ENCODE measurements at places on chromosomes 2 and 18.

DNA sequence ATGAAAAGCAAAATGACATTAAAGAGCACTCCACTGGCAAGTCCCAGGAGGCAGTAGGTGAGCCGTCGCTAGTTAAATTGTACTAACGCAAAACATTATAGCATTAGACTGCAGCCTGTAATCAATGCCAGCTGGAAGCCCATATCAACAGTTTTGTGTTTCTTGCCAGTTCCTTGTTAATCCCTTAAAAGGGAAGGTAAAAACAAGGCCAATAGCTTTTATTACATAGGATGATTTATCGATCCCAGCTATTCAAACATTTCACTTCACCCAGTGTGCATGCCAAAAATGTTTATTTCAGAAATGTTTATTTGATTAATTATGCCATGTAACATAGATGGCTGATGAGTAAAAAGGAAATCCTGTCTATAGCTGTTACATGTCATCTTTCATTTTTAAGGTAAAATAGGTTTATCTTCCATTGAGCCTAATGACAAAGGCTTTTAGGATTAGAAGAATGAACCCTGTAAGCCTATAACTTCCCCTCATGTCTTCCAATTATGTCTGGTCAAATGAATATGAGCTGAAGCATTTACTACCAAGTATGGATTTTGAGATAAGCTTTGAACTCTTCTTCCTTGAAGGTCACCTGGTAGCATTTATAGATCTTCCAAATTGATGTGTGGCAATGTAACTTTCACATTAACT, 591.2 kb downstream of the RNF144A start:
- DNase-seq = no peak

DNA sequence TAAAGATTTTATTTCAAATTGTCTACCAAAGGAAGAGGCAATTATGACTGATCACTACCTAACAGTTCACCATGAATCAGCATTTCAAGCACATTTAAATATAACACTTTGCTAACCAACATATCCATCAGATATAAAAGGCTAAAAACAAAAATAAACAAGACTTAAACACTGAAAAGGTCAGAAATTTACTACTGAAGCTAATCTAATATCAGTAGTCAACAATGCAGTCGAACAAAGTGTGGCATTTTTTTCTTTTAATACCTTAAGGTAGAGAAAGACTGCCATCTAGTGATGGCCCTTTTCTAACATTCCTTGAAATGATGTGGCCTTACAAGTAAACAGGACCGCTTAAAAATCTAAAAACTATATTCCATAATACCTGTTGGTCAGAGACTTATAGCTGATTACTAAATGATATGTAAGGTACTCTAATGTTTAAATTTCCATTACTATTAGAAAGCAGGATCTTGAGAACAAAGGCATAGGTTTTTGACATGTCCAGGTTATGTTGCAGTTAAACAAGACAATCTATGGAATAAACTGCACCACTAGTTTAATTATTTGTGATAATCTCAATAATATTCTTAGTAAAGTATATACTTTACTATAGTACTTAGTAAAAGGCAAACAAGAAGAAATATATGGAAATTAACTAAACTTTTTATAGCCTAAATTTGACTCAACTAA, 80.0 kb downstream of the EXOC6B start:
- DNase-seq = peak; percentile 43

DNA sequence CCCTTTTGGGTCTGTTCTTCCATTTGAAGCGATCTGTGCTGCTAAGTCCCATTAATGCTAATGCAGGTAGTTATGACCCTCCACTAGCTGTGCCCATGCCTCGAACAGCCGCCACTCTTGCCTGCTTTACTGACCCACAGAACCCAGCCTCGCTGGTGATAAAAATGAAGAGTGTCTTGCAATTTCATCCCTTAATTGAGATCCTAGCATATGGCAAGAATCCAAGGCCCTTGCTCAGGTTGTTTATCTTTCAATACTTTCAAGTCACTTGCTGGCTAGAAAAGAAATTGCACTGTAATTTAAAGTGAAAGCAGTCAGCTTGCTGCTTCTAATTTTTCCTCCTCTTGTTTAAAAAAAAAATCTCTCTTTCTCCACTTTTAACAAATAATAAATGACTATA, 73.6 kb downstream of the ZNF521 start:
- no peak for DNase-seq

GRCh38 chr2:139918982-139919381, 1138.8 kb upstream of the NXPH2 start:
- DNase-seq = no peak

GRCh38 chr2:191225126-191225525, 20.1 kb upstream of the MYO1B start:
- DNase-seq = no peak

DNA sequence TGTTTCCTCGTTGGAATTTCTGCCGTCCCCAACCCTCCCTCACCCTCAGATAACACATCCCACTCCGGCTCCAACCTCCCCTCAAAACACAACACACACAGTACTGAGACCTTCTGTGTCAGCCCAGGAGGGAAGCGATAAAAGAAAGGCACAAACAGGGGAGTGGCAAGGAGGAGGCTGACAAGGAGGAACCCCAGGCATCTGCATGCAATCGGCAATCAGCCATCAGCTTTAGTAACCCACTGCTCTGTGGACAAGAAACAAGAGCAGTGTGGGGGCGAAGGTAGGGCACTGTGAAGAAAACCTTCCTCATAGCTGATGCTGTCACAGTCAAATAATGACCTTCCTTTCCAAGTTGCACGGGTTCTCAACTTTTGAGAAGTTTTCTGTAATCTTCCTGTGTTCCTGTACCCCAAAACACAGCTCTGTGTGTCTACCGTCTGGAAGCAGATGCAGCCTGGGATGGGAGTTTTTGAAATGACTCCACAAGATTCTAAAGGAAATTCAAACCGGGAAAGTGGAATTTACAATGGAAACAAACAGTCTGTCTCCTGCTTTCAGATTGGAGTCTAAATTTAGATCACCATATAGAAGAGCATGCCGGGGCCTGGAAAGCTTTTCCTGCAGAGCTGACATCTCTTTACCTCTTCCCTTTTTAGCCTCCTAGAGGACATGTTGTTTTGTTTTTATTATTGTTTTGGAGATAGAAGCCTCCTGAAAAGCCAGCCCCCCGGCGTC, 16.4 kb upstream of the LPIN2 start:
- DNase-seq = no peak

- DNase-seq = no peak
Observed at GRCh38 chr2:237411092-237411601, 2.8 kb downstream of the COL6A3 start.

GRCh38 chr2:113105047-113105785, 22.2 kb upstream of the IL1RN start:
- DNase-seq = no peak

DNA sequence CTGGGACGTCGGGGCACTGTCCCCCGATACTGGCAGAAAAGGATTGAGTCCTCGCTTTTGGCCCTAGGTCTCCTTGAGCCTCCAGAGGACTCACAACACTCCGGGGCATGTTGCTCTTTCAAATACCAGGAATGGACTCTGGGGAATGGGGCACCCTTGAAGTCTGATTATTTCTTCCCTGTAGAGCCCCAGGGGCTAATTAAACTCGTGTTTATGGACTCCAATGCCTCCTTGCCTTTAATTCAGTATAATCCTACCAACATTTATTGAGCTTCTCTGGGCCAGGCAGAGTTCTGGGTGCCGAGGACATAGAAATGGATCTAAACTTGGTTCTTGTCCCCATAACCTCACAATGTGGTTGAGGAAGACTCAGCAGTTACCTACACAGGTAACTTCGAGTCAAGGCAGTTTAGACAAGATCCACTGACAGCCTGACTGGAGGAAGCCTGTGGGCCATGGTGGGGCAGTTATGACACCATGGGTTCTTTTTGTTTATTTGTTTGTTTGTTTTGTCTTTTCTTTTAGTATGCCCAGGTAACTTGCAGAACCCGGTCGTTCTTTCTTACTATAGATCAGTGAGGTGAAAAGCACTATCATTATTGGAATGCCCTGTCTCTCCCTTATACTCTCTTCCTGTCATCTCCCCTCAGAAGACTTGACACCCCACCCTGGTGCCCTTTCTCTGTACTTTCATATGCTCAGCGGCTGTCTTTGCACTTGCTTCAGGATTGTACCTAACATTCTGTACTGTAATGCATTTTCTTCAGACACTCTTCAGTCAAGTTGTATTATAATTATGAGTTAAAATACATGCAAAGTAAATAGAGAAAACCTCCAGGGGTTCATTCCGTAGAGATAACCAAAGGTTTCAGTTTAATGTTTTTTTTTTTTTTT, 3.2 kb downstream of the CFLAR start:
- peak; percentile 55 for DNase-seq

DNA sequence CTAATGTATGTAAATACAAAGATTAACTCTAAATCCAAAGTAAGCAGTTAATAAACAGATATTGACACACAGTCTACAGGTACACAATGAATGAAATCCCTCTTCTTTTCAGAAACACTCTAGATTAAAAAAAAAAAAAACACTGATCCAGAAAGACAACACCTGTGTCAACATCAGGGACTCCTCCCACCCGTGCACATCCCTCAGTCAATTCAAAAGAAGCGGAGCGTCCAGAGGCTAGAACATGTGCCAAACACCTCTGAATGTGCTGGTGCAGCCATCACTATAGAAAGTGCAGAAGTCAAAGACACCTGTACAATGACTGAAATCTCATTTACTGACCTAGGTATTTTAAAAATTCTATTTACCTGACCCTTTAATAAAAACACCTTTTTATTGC, 622.6 kb upstream of the ID2 start:
- no peak for DNase-seq

DNA sequence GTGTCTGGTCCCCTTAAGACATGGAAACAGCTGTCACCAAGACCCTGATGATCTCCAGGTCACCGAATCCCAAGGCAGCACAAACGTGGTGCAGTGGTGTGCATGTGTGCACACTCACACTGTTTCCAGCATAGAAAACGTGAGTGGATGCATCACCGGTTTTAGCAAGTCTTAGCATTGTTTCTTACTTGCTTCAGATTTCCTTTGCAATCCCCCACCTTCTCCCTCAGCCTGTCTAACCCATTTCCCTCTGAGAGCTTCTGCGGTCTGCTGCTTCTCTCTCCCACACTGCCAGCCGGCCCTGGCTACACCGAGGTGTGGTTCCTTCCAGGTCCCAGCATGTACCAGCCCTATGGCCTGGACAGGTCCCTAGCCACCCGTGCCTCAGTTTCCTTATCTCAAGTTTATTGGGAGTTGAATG, 343.4 kb upstream of the HS6ST1 start:
- no peak for DNase-seq

DNA sequence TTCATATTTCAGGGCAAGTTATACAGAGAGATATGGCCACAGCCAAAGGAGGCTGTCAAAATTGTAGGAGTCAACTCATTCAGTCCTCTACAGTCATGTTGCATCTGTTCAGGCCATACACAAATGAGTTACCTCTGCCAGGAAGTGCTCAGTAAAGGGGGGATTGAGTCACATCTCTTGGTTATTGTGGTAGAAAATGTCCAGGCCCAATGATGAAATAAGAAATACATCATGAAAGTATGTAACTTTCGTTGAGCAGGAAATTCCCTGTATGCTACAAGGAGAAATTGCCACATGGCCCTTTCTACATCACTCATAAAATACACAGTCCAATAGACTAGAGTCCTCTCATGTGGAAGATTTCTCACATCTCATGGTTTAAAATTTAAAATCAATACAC, 103.9 kb upstream of the COL3A1 start:
- no peak for DNase-seq

GRCh38 chr2:236459393-236459792, 110.2 kb upstream of the ACKR3 start:
- no peak for DNase-seq

DNA sequence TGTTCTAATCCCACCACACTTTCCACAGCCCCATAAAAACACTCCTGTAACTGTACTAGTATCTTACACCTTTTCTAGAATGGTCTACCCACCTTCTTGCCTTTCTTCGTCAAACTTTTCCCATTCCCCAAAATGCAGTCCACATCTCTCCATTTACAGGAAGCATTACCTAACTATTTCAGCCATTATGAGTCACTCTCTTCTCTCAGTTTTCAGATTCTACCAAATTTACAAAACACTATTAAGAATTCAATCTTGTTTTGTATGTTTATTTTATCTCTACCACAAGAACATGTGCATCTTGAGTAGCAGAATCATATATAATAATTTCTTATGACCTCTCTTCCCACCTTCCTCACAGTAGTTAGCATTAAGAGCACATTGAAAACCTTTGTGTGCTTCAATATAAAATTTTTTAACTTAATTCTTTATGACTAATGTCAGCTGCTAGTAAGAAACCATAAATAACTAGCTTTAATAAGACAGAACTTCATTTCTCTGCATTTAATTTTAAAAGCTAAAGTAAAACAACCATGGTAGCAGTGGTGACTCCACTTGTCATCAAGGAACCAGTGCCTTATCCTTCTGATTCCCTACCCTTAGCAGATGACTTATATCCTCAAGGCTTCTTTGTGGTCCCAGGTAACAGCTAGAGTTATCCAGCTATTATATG, 56.6 kb upstream of the MAP2 start:
- DNase-seq = no peak

- no peak for DNase-seq
Observed at GRCh38 chr2:99442837-99443236, 47.0 kb downstream of the REV1 start.

DNA sequence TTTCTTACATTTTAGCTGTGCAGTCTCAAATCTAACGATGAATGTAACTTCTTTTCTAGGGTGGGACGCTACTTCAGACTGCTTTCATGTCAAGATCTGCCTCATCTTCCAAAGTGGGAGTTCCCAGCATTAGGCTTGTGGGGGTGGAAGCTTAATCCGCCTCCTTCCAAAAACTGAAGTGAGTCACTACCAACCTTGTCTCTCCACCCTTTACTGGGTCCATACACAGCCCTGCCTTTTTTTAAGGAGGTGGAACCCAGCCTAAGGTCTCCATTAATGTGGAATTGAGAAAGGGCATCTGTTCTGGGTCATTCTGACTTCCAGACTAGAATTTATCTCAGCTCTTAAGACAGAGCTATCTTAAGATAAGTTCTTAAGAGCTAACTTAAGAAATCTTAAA, 42.0 kb upstream of the NFE2L2 start:
- DNase-seq = no peak

DNA sequence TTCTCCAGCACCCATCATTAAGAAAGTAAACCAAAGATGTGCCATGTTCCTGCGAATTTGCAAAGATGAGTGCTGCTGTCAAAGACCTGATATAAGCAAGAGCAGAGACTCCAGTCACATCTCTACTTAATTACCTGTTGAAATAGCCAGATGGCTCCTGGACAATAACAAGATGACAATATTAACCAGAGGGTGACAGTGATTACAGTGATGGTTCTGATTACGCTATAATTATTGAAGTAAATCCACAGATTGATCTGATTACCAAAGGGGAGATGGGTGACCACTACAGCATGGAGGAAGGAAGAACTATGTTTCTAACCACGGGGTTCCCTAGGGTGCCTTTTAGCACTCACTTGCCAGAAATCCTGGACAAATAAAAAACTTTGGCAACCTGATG, 36.5 kb upstream of the AFF3 start:
- no peak for DNase-seq

- peak; percentile 31 for DNase-seq
Observed at GRCh38 chr2:9737053-9737875, 106.0 kb upstream of the TAF1B start.

DNA sequence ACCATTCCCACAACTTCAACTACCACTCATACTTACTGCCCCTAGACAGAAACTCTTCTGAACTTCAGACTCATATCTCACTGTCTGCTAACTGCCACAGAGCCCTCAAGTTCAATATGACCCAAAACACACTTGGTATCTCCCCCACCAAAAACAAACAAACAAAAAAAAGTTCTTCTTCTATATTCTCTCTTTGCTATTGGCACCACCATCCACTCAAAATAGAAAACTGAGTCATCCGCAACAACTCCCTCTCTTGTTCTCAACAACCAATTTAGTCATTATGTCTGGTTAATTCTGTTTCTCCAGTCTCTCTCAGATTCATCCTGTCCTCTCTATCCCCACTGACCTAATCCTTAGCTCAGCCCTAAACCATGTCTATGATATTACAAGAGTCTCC, 7.2 kb upstream of the DCTN1 start:
- DNase-seq = no peak

All from CD4-positive, alpha-beta T cell treated with Interleukin-10 for 1 hour (primary cell).